ENCODE measurements at places on chromosomes 12 and 14.

DNA sequence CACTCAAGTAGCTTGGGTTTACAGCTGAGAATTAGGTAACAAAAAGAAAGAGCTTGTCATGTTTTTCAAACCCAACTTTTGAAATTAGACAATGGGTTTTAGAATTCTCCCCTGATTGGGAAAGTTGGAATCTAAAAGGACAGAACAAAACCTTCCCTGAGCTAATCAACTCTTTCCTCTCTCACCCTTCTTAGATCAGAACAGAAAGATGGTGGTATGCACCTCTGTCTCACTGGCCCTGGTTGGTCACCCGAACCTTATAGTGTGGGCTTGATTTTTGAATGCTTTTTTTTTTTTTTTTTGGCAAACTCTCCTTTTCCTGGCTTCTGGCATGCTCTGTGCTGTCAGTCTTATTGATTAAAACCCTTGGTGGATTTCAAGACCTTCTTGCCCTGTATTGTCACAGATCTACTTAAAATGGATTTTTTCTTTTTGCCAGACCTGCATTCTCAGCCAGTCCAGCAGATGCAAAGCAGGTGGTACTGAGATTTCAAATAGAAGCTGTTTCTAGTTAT is 251.1 kb upstream of the RMST start:
- no peak for DNase-seq

- DNase-seq, result peak; percentile 29
Observed at GRCh38 chr12:105053116-105053572, 31.1 kb downstream of the ALDH1L2 start.

GRCh38 chr14:20662968-20663732 is 21.2 kb upstream of the RNASE4 start:
- DNase-seq, result peak; percentile 17

DNA sequence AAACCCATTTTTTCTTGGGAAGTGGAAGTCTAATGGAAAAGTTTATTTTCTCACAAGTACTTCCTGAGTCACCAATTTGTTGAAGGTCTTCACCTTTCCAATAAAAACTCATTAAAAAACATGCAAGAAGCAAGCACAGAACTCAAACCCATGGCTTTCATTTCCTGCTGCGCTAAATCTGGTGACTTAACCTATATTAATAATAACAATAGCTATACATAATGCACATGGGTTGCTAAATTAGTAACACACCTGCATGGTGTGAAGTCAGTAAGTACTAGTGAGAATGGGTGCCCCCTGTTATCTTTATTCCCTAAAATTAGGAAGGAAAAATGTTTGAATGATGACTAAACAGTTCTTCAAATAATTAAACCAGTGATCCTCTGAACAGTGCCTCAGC is 52.3 kb downstream of the PPP2R5C start:
- no peak for DNase-seq

GRCh38 chr14:69152902-69153151 is at the start of gene DCAF5:
Gene DCAF5, minus strand, starts transcription at chr14:69153119. Its CDS starts 141 bp downstream, at chr14:69152978.
- DNase-seq, result no peak

DNA sequence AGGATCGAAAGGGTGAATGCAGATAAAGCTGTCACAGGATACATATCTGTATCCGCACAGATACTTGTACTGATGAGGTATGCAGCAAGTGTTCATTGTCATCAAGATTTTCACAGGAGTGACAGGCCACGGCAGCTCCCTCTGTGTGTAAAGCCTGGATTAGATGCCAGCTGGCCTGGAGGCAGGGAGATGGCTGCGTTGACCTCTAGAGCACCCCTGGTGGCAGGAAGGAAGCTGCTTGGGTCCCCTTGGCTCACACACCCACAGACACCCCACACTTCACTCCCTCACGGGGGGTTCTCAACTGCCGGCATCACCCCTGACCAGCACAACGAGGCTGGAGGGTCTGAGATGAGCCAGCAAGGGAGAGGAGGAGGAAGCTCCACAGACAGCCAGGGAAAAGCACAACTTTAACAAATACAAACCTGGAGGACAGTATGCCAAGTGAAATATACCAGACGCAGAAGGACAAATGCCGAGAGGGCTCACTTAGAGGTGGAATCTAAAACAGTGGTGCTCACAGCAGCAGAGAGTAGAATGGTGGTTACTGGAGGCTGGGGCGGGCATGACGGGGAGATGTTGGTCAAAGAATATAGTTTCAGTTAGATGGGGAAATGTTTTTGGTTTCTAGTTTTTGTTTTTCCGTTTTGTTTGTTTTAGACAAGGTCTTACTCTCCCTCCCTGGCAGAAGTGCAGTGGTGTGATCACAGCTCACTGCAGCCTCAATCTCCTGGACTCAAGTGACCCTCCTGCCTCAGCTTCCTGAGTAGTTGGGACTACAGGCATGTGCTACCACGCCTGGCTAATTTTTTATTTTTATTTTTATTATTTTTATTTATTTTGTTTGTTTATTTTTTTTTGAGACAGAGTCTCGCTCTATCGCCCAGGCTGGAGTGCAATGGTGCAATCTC is 45.7 kb downstream of the TEAD4 start:
- peak; percentile 4 for DNase-seq

- no peak for DNase-seq
Observed at GRCh38 chr14:96663491-96664067, 133.6 kb upstream of the VRK1 start.

GRCh38 chr14:69997849-69998248 is 118.6 kb downstream of the SMOC1 start:
- no peak for DNase-seq

- DNase-seq, result no peak
Observed at GRCh38 chr12:94240171-94240570, 91.8 kb downstream of the PLXNC1 start.

DNA sequence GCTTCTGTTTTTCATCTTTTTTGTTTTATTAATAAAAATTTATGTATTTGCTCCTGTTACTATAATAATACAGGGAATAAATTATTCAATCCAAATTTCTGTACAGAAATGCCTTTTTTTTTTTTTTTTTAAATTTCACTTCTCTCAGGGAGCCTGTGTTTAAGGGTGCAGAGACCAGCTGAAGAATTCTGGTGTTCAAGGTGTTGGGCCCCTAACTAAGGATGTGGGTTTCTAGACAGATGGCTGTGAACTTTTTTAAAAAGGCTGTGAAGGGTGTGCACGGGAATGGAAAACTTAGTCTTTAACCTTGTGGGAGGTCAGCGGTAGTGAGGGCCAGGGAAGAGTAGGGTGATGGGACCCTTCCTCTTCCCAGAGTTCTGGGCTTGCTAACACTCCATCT is 1.3 kb upstream of the DTX3 start:
- DNase-seq, result no peak

- DNase-seq, result no peak
Observed at GRCh38 chr14:102424520-102424919, 61.8 kb downstream of the TECPR2 start.

DNA sequence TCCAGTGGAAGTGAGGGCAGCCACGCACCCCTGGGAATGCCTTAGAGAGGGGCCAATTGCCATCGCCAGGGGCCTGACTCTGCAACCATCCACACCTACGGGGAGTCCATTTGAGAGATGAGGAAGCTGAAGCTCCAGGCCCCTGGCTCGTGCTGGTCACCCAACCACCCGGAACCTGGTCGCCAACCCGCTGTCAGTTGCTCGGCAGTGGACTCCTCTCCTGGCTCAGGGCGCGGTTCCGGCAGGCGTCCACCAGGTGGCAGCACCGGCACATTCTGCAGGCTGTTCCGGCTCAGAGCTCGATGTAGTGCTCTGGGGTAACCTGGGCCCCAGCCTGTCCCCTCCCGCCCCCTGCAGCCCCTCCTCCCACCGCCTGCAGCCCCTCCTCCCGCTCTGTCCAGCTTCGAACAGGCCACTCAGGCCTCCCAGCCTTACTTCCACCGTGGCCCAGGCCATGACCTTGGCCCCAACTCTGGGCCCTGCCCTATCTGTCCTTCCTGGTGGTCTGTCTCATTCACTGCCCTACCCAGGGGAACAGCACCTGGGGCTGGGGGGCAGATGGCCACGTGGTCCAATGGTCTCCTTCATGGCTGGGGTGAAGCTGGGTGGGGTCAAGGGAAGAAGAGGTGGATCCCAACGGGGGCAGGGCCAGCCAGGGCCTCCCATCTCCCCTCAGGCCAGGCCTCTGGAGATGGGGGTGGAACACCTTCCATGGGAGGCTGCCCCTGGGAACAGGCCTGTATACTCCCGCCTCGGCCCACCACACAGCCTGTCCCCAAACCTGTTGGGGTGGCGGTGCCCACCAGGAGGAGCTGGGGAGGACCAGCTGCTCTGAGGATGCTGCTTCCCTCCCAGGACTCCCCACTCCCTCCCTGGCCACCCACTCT is 15.7 kb downstream of the SIVA1 start:
- DNase-seq, result no peak

GRCh38 chr12:33560653-33561208 is 121.1 kb upstream of the SYT10 start:
- no peak for DNase-seq

DNA sequence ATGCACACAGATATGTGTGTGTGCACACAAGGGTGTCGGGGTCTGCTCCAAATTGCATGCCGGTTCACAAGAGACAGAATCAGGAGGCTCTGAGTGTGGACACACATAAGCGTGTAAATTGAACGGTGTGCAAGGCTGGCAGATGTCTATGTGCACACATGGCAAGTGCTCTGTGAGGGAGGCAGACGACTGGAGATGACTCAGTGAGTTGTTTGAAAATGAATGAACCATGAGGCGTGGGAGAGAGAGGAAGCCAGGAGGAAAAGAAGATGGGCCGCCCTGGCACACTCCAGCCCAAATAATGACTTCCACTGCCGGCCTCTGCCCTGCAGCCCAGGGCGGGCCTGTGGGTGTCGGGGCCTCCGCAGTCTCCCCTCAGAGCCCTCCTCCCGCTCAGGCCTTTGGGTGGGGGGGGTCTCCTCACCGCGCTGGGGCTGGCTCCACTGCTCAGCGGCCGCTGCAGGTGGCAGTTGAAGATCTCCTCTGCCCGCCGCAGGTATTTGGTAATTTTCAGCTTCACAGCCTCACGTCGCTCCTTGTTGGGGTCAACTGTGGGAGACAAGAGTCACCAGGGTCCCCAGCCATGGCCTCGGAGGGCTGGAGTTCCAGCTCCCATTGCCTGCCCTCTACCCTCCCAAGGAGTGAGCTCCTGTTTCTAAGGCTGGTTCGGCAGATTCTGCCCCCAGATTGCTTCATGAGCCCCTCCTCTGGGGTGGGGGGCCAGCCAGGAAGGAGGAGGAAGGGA is 3.5 kb downstream of the RPS6KL1 start:
- DNase-seq, result no peak

- no peak for DNase-seq
Observed at GRCh38 chr12:5166976-5167375, 123.3 kb downstream of the KCNA5 start.

GRCh38 chr12:31959701-31960391 is 631 bp downstream of the RESF1 start:
- DNase-seq, result no peak

- no peak for DNase-seq
Observed at GRCh38 chr12:131942671-131943070, 7.1 kb upstream of the EP400 start.

- no peak for DNase-seq
Observed at GRCh38 chr14:58713677-58714076, 75.9 kb downstream of the DACT1 start.

DNA sequence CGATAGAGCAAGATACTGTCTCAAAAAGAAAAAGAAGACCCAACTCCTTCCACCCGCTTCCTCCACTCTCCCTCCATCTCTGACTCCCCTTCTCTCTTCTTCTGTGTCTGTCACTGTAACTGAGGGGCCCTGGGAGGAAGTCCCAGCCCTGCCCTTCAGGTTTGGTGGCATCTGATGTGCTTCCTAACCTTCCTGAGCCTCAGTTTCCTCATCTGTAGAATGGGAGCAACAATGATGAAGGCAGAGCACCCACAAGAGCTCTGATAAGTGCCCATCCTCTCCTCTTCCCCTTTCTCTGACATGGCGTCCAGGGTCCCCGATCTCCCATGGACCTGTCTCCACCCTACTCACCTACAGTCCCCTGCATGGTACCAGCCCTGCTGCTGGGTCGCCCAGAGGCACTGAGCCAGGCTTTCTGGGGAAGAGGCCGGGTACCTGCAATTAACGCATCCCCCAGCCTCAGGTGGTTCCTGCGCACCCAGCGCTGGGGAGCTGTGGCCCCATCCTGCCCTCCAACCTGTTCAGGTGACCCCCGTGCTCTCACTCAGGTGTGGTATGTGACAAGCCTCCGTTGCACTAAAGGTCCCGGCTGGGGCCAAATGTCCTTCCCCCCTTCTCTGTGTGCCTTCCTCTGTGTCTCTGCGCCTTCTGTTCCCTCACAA is 13.2 kb downstream of the FOXN4 start:
- DNase-seq, result no peak

DNA sequence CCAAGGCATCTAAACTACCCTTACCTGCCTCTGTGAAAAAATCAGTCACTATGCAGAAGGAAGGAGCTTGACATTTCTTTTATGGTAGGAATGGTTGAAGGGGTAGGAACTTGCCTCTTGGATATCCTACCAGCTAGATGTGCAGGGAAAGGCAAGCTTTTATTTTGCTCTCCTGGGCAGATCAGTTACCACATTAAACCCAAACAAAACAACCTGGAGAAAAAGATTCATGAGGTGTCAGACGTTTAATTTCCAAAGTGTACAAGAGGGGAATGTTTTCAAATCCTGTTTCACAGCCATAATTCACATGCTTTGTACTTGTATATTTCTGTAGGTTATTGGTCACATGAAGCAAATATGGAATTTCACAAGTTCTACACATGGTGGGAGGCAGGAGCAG is 67.0 kb upstream of the IFNG-AS1 start:
- no peak for DNase-seq

- no peak for DNase-seq
Observed at GRCh38 chr12:94228488-94228907, 80.1 kb downstream of the PLXNC1 start.

GRCh38 chr14:105330491-105330895 is 15.9 kb downstream of the PACS2 start:
- no peak for DNase-seq

DNA sequence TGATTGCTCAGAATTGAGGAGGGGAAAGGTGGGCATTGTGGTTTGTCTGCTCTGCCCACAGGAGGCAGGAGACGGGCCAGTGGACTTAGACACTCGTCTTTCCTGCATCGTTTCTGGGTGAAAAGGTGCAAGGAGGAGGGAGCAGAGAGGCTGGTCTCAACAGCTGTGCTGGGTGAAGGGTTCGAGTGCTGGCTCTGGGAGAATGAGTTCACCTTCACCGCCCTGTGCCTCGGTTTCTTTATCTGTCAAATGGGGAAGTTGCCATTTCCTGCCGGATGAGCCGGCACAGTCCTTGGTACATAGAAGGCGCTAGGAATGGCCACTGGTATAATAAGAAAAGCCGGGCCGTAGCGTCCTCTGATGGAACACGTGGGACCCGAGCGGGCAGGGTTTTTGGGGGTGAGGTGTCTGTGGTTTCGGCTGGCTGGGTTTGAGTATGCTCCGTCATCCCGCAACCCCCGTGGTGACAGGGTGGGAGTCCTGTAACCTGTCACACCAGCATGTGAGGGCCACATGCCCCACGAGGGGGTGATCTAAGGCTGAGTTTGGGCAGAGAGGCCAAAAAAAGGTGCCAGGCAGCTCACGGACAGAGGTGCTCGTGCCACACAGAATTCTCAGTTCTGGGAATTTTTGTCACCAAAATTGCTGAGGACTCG is 7.3 kb downstream of the BCL7A start:
- DNase-seq, result no peak

Data from NCI-H524 treated with DMSO at 0.1 percent for 48 hours (cell line).